ENCODE measurements at places on chromosomes 3 and 15. TPM values are rescaled to one million over a fixed set of nuclear protein-coding genes. Genes with fewer than 3 reads are reported as not detected.

The TGM5 gene
- not detected for total RNA-seq

The P2RY1 gene
- total RNA-seq, result not detected

The WDR76 gene
- total RNA-seq, result 43.8 TPM

The TSPAN3 gene
- 205 TPM for total RNA-seq

The DUOXA2 gene
- total RNA-seq, result not detected

The UBA3 gene
- total RNA-seq, result 58.8 TPM

The FETUB gene
- total RNA-seq, result not detected

The BCHE gene
- 0.11 TPM for total RNA-seq

The FAM81A gene
- 0.76 TPM for total RNA-seq

The ACSBG1 gene
- not detected for total RNA-seq

The ANKDD1A gene
- total RNA-seq, result 1.8 TPM

The CCDC33 gene
- total RNA-seq, result not detected

The IL20RB gene
- total RNA-seq, result 1.1 TPM

The LRRFIP2 gene
- total RNA-seq, result 43.7 TPM

The KCNMB2 gene
- not detected for total RNA-seq

The ENTPD3 gene
- not detected for total RNA-seq

The ZNF662 gene
- not detected for total RNA-seq

The SNX22 gene
- total RNA-seq, result 51.5 TPM

The TRPM1 gene
- not detected for total RNA-seq

The CACNA1D gene
- total RNA-seq, result not detected

The NUDT16 gene
- total RNA-seq, result 3.1 TPM

The ST6GAL1 gene
- total RNA-seq, result 304 TPM

The CLSTN2 gene
- not detected for total RNA-seq

The ITIH3 gene
- not detected for total RNA-seq
